Prostate gland (tissue), 2 donors: ENCODE measurements at places on chromosomes 5 and 9. TPM values are rescaled to one million over a fixed set of nuclear protein-coding genes. Genes with fewer than 3 reads are reported as not detected.

- H3K4me3 ChIP-seq = no peak overlapping the region
- H3K27ac ChIP-seq = no peak overlapping the region
- H3K36me3 ChIP-seq = no peaks in the 10 kb centered on the region
- H3K27me3 ChIP-seq = no peaks in the 10 kb centered on the region
- no peaks in the 10 kb centered on the region for H3K4me1 ChIP-seq
These were observed 2.5 kb downstream of the F2R start for GRCh38 chr5:76718381-76718832.

GRCh38 chr9:79652598-79652997, 80.8 kb downstream of the TLE4 start:
- H3K27me3 ChIP-seq = no peaks in the 10 kb centered on the region
- H3K4me3 ChIP-seq = no peak overlapping the region
- no peak overlapping the region for H3K27ac ChIP-seq
- no peak for DNase-seq

Gene PTPN3
- total RNA-seq = 11.0 TPM

GRCh38 chr5:14313986-14314690, 171.0 kb downstream of the TRIO start:
- H3K4me3 ChIP-seq = no peak overlapping the region
- no peak for DNase-seq
- H3K27ac ChIP-seq = no peak overlapping the region
- H3K27me3 ChIP-seq = no peaks in the 10 kb centered on the region

DNA sequence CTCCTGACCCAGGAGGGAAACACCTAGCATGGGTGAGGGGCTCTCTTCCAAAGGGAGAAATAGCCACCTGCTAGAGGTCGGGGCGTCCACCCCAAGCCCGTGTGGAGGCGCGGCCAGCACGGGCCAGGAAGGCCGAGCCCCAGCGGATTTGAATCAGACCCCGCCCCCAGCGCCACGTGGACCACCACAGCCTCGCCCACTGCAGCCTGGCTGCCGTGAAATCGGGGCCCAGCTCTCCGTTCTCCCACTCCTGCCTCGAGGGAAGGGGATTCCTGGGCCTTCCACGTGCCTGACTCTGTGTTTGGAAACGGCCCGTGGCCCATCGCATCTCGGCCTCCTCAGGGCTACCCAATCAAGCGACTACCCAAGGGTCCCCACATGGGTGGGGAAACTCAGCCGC, 31.6 kb downstream of the SLC6A18 start:
- no peak overlapping the region for H3K27ac ChIP-seq
- no peaks in the 10 kb centered on the region for H3K27me3 ChIP-seq
- no peak overlapping the region for H3K4me3 ChIP-seq
- H3K36me3 ChIP-seq = no peaks in the 10 kb centered on the region
- H3K4me1 ChIP-seq = no peaks in the 10 kb centered on the region

Gene CENPK
- total RNA-seq = 2.1 TPM

Gene FAM221B
- total RNA-seq = 5.1 TPM

Gene PCDHGA8
- total RNA-seq = 1.1 TPM

GRCh38 chr9:125655691-125656410, 51.2 kb downstream of the MAPKAP1 start:
- H3K4me1 ChIP-seq = no peaks in the 10 kb centered on the region
- no peak for DNase-seq
- no peak overlapping the region for H3K4me3 ChIP-seq
- H3K27ac ChIP-seq = no peak overlapping the region
